ENCODE measurements at places on chromosomes 2 and 18. TPM values are rescaled to one million over a fixed set of nuclear protein-coding genes. Genes with fewer than 3 reads are reported as not detected.

The OXER1 gene
- polyA plus RNA-seq, result 7.2 TPM

The CLEC4F gene
- polyA plus RNA-seq, result 0.24 TPM

The HOXD9 gene
- 7.6 TPM for polyA plus RNA-seq

The DTNA gene
- polyA plus RNA-seq, result 90.1 TPM

The CNGA3 gene
- polyA plus RNA-seq, result 0.66 TPM

The HRH4 gene
- 0.08 TPM for polyA plus RNA-seq

The CFAP210 gene
- 0.33 TPM for polyA plus RNA-seq

The TCF7L1 gene
- 34.6 TPM for polyA plus RNA-seq

The CCDC178 gene
- 0.19 TPM for polyA plus RNA-seq

The CHRNG gene
- polyA plus RNA-seq, result 160 TPM

The GPR45 gene
- polyA plus RNA-seq, result not detected

The KATNAL2 gene
- polyA plus RNA-seq, result 6.8 TPM

The CFC1 gene
- not detected for polyA plus RNA-seq

The FEV gene
- not detected for polyA plus RNA-seq

The CD28 gene
- 3.4 TPM for polyA plus RNA-seq

The SKA1 gene
- polyA plus RNA-seq, result 2.6 TPM

The VWA3B gene
- polyA plus RNA-seq, result 1.6 TPM

The GULP1 gene
- 19.5 TPM for polyA plus RNA-seq

The CPO gene
- polyA plus RNA-seq, result 0.38 TPM

The MAPK4 gene
- 10.9 TPM for polyA plus RNA-seq

The CPLX4 gene
- not detected for polyA plus RNA-seq

The RNF125 gene
- 10.7 TPM for polyA plus RNA-seq

The LRATD1 gene
- polyA plus RNA-seq, result 10.0 TPM

The AQP12B gene
- polyA plus RNA-seq, result 1.1 TPM

The LDLRAD4 gene
- 9.3 TPM for polyA plus RNA-seq

The IDH1 gene
- 35.2 TPM for polyA plus RNA-seq

The GLB1L gene
- polyA plus RNA-seq, result 3.6 TPM

The METTL8 gene
- polyA plus RNA-seq, result 11.1 TPM

The NYAP2 gene
- 0.34 TPM for polyA plus RNA-seq

The FAM237A gene
- not detected for polyA plus RNA-seq

The TWIST2 gene
- polyA plus RNA-seq, result 5.5 TPM

The MEP1B gene
- 0.11 TPM for polyA plus RNA-seq

The RESP18 gene
- polyA plus RNA-seq, result not detected

The GAL3ST2 gene
- polyA plus RNA-seq, result 0.20 TPM

The NRBP1 gene
- polyA plus RNA-seq, result 118 TPM

The LIMS2 gene
- 41.3 TPM for polyA plus RNA-seq

The SEMA4C gene
- 30.4 TPM for polyA plus RNA-seq

The RTP5 gene
- 0.08 TPM for polyA plus RNA-seq

The SPP2 gene
- polyA plus RNA-seq, result not detected

The HOXD4 gene
- polyA plus RNA-seq, result 8.9 TPM

The NTSR2 gene
- not detected for polyA plus RNA-seq

The ADAM23 gene
- polyA plus RNA-seq, result 10.8 TPM

The GKN1 gene
- not detected for polyA plus RNA-seq

The ENOSF1 gene
- polyA plus RNA-seq, result 28.8 TPM

The GKN2 gene
- not detected for polyA plus RNA-seq

The GREB1 gene
- 10.2 TPM for polyA plus RNA-seq

The NXPH2 gene
- polyA plus RNA-seq, result 13.0 TPM

The ONECUT2 gene
- polyA plus RNA-seq, result 0.04 TPM

All from forelimb muscle (tissue), 1 donor.